Activated CD8-positive, alpha-beta T cell treated with anti-CD3 and anti-CD28 coated beads for 36 hours (primary cell): ENCODE measurements at places on chromosomes 2 and 18. TPM values are rescaled to one million over a fixed set of nuclear protein-coding genes. Genes with fewer than 3 reads are reported as not detected.
A peak's percentile ranks its signal among the peaks of the same experiment; 100 is the strongest.

Gene GLS
- total RNA-seq, result 218 TPM

- peaks cover 45% of the 10 kb centered on the region for H3K27me3 ChIP-seq
- no peak overlapping the region for H3K27ac ChIP-seq
- peaks cover 10% of the 10 kb centered on the region for H3K4me1 ChIP-seq
- no peaks in the 10 kb centered on the region for H3K36me3 ChIP-seq
- H3K4me3 ChIP-seq, result peak overlapping the region; percentile 72
- DNase-seq, result peak; percentile 57
These were observed 1.2 kb upstream of the CABLES1 start for GRCh38 chr18:23133860-23134779.

- H3K36me3 ChIP-seq, result no peaks in the 10 kb centered on the region
- H3K27ac ChIP-seq, result no peak overlapping the region
- H3K27me3 ChIP-seq, result peaks cover 15% of the 10 kb centered on the region
These were observed 52.1 kb downstream of the EEF1B2 start for GRCh38 chr2:206211657-206212255.

DNA sequence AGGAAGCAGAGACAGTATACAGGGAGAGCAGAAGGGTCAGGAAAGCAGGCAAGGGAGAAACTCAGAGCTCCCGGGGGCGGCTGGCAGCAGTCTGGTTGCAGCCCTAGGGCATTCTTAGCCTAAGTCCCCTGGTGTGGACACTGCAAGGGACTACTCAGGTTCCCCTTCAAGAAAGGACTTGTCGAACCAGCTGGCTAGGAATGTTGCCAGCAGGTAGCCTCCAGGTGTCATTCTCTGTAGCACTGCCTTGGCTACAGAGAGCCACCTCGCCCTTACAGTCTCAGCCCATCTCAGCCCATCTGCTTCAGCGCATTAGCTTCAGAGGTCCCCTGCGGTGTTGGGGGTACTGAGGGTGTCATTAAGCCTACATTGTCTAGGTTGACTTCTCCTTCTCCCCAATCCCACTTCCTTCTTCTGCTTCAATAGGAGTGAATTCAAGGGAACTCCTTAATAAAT, 11.3 kb upstream of the TMSB10 start:
- peak overlapping the region; percentile 27 for H3K4me3 ChIP-seq
- H3K36me3 ChIP-seq, result no peaks in the 10 kb centered on the region
- no peaks in the 10 kb centered on the region for H3K27me3 ChIP-seq
- H3K27ac ChIP-seq, result peak overlapping the region; percentile 77

DNA sequence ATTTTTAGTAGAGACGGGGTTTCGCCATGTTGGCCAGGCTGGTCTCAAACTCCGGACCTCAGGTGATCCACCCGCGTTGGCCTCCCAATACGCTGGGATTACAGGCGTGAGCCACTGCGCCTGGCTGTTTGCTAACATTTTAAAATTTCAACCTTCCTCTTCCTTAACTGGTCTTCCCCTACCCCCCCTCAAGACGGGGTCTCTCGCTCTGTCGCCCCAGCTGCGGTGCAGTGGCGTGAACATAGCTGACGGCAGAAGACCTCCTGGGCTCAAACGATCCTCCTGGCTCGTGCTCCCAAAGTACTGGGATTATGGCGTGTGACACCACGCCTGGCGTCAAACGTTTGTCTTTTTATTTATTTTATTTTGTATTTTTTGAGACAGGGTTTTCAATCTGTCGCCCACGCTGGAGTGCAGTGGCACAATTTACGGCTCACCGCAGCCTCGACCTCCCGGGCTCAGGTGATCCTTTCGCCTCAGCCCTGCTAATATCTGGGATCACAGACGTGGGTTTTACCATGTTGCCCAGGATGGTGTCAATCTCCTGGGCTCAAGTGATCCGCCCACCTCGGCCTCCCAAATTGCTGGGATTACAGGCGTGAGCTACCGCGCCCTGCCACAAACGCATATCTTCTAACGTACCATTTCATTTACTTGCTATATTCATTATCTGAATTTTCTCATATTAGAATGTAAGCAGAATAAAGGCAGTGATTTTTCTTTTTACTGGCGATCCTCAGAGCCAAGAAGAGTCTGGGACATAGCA, 984 bp upstream of the MSH2 start:
- no peaks in the 10 kb centered on the region for H3K27me3 ChIP-seq
- H3K4me3 ChIP-seq, result peak overlapping the region; percentile 97
- H3K4me1 ChIP-seq, result peaks cover 23% of the 10 kb centered on the region
- DNase-seq, result no peak
- peak overlapping the region; percentile 98 for H3K27ac ChIP-seq
- peaks cover 25% of the 10 kb centered on the region for H3K36me3 ChIP-seq

GRCh38 chr2:65057391-65058052, 1.3 kb downstream of the CEP68 start:
- H3K4me1 ChIP-seq, result peaks cover 51% of the 10 kb centered on the region
- H3K27ac ChIP-seq, result peak overlapping the region; percentile 60
- peak; percentile 77 for DNase-seq
- peak overlapping the region; percentile 79 for H3K4me3 ChIP-seq

- no peak overlapping the region for H3K4me3 ChIP-seq
- no peaks in the 10 kb centered on the region for H3K27me3 ChIP-seq
- DNase-seq, result no peak
- H3K27ac ChIP-seq, result no peak overlapping the region
These were observed 211.9 kb downstream of the ALPK2 start for GRCh38 chr18:58416704-58417683.

DNA sequence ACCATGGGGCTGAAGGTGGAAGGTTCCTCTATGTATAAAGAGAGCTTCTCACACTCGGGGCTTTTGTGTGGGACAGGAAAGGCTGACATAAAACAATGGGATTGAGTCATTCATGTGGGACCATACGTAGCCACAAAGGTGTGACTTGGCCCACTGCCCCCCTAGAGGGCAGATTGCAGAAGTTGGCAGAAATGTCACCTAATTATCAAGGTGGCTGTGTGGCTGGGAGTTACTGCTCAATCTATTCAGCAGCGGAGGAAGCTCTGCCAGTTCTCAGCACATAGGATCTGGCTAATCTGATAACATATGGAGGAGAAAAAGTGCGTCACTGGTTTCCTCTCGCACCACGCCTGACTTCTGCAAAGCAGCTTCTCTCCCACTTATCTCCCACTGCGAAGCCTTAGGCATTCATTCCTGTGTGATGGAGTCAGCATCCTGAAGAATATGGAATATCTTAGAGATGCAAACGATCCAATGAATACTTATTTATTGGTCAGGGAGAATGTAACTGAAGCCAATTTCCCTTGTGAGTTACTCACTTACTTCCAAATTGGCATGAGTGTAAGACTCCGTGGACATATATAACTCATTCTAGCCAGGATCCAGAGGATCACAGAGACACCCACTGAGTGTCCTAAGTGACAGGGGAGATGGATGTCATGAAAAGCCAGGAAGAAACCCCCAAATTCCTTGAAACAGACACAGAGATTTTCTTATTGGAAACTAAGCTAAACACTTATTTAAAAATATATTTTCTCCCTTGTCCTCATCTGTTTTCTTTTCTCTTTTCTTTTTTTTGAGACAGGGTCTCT, 344.8 kb downstream of the TGIF1 start:
- H3K4me1 ChIP-seq, result peaks cover 2% of the 10 kb centered on the region
- no peaks in the 10 kb centered on the region for H3K36me3 ChIP-seq
- peaks cover 7% of the 10 kb centered on the region for H3K27me3 ChIP-seq

Gene GALNT3
- total RNA-seq, result 2.8 TPM

DNA sequence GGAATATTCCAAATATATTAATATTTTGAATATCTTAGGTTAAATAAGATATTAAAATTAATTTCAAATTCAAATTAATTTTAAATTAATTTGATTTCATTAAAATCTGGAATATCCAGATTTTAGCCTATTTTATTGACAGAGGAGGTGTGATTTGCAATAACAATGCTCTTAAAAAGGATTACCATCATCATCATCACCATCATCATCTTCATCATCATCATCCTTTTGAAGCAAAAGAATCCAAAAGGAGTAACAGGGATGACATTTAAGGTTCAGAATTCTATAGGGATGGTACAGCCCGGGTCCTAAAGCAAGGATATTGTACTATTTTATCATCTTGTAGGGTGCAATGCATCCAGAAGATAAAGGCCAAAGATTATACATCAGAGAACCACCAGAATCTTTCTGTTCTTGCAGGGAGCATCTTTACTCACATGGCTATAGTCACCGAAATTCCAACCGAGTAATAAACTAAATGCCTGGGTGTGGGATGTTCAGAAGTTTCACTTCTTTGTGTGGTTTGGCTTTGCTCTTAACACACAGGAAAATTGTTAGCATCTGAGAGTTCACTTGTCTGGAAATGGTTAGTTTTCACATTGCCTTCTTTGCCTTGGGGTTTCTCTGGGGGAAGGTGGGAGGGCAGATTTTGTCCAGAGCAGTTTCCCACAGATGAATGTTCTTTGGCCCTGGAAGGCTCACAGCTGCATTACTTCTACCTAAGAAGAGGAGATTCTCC, 99.1 kb upstream of the ITGA6 start:
- H3K27me3 ChIP-seq, result no peaks in the 10 kb centered on the region
- H3K27ac ChIP-seq, result no peak overlapping the region
- H3K36me3 ChIP-seq, result no peaks in the 10 kb centered on the region
- H3K4me3 ChIP-seq, result no peak overlapping the region
- no peak for DNase-seq
- no peaks in the 10 kb centered on the region for H3K4me1 ChIP-seq

- DNase-seq, result no peak
- no peaks in the 10 kb centered on the region for H3K4me1 ChIP-seq
- H3K27ac ChIP-seq, result no peak overlapping the region
- no peak overlapping the region for H3K4me3 ChIP-seq
- no peaks in the 10 kb centered on the region for H3K36me3 ChIP-seq
These were observed 4.9 kb downstream of the KCNIP3 start for GRCh38 chr2:95301876-95302641.

Gene FBXO36
- 2.0 TPM for total RNA-seq

DNA sequence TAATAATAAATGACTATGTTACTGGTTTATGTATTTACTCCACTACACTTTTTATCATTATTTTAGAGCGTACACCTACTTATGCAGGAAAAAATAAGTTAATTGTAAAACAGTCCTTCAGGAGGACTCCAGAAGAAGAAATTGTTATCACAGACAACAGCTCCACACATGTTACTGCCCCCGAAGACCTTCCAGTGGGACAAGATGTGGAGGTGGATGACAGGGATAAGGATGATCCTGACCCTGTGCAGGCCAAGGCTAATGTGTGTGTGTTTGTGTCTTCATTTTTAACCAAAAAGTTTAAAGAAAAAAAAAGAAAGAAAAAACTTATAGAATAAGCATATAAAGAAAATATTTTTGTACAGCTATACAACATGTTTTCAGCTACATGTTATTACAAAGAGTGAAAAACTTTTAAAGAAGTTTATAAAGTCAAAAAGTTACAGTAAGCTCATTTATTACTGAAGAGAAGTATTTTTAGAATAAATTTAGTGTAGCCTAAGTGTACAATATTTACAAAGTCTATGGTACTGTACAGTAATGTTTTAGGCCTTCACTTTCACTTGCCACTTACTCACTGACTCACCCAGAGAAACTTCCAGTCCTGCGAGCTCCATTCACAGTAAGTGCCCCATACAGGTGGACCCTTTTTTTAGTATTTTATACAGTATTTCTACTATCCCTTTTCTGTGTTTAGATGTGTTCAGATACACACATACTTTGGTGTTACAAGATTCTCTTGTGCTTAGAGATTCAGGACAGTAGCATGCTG, 7.5 kb downstream of the TGFBRAP1 start:
- H3K36me3 ChIP-seq, result peaks cover 7% of the 10 kb centered on the region
- H3K4me3 ChIP-seq, result no peak overlapping the region
- H3K4me1 ChIP-seq, result peaks cover 52% of the 10 kb centered on the region
- no peak for DNase-seq
- no peak overlapping the region for H3K27ac ChIP-seq
- H3K27me3 ChIP-seq, result no peaks in the 10 kb centered on the region

Gene ASPRV1
- total RNA-seq, result 0.76 TPM
